ENCODE measurements at places on chromosomes 13 and 19.

DNA sequence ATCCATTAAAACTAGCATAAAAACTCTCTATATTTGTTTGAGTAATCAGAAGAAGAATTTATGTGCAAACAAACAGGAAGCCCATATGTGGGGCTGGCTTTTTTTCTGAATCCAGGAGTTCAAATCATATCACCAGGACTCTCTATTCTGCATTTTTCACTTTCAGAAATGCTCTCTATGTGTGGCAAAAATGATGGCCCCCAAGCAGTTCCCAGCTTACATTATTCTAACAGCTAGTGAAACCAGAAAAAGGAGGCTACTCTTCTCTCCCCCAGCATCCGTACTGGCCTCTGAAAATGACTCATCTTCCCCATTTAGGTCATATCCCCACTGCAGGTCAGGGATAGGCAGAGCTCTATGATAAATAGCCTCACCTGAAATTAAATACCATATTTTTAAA lies 20.4 kb downstream of the RBM26 start:
- no peak for DNase-seq

GRCh38 chr19:49788857-49789256 lies 22.1 kb downstream of the AP2A1 start:
- no peak for DNase-seq

- no peak for DNase-seq
Measured at GRCh38 chr13:113324398-113324797, 27.4 kb downstream of the LAMP1 start.

DNA sequence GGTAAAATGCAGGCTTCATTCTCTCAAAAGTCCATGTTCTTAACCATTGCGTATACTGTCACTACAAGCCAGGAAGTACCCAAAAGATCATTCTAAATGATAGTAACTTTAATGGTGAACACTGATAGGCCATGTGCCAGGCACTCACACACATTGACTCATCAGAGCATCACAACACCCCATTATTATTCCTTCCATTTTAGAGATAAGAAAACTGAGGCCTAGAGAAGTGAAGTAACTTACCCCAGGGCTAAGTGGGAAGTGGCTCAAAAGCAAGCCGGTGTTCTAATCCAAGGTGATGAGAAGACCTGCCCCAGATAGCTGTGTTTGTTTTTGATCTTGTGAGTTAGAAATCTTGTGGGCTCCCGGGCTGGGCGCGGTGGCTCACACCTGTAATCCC lies 1.4 kb upstream of the PHLDB3 start:
- no peak for DNase-seq

DNA sequence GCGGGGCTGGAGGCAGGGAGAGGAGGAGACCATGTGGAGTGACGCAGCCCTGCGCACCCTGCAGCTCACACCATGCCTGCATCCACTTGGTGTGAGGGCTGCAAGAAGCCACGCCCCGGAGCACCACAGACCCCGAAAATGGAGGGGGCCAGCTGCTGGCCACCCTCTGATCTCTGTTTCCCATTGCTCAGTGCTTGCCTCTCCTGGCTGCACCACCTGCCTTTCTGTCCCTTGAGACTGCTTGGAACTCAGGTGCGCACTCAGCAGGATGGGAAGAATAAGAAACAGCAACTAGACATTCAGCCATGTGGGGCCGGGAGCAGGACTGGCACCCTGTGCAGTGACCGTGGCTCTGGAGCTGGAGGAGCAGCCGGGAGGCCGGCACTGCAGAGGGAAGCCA lies 64.0 kb downstream of the ANKRD10 start:
- no peak for DNase-seq

DNA sequence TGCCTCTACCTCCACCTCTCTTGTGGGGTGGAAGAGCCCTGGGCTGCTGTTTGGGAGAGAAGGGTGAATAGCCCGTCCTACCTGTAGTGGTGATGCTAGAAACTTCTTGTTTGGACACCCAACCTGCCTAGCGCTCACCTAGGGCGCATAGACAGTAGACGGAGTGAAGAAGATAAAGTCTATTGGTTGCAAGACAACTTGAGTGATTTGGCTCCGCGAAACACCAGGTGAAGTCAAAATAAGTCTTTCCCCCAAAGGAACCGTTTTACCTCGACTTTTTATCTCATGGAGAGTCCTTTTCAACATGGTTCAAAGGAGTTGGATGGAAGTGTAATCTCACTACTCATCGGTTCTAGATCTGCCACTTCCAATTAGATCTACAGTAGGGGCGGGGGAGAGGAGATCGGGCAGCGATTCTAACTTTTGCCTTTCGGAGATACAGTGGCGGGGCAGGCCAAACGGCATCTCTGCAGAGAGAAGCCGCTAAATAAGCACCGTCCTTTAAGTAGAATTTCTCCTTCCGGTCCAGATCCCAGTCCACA lies 694 bp upstream of the ZIC5 start:
- no peak for DNase-seq

DNA sequence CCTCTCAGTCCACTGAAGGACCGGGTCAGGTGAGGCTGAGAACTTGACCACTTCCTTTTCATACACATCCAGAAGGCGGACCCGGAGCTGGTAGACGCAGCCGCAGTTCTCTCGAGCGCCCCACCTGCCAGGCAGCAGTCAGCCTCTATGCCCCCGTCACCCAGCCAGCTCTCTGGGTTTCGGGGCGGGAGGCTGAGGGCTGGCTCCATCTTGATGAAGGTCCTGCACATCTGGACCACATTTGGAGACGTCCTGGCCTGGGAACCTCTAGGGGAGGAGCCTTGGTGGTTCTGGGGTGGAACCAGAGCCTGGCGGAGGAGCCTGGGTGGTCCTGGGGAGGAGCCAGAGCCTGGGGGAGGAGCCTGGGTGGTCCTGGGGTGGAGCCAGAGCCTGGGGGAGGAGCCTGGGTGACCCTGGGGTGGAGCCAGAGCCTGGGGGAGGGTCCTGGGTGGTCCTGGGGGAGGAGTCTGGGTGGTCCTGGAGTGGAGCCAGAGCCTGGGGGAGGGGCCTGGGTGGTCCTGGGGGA lies 14.3 kb downstream of the MRPS12 start:
- DNase-seq: peak; percentile 32

GRCh38 chr13:36713887-36714286 lies 40.1 kb downstream of the SERTM1 start:
- no peak for DNase-seq

- no peak for DNase-seq
Measured at GRCh38 chr13:98254513-98254912, 77.4 kb upstream of the RNF113B start.

DNA sequence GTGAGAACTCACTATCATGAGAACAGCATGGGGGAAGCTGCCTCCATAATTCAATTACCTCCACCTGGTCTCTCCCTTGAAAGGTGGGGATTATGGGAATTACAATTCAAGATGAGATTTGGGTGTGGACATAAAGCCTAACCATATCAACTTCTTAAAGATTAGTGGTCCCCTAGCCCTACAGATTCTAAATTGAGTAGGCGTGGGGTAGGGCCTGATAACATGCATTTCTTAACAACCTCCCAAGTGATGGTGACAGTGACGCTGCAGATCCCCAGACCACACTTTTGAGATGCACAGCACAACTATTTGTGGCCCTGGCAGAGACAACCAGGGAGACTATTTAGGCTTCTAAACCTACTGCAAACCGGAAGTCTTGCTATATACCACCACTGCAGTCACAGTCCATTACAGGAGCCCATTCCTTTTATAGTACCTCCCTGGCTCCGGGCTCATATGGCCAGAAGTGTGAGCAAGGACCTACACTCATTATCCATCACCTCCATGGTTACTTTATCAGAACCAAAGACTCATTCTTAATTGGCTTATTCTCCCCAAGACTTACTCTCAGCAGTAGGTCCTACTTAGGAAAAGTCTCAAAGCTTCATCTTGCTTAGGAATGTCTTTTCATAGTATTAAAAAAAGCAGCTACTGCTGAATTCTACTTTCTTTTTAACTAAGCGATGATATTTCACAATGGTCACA lies 2.1 kb upstream of the DPY19L3 start:
- no peak for DNase-seq

DNA sequence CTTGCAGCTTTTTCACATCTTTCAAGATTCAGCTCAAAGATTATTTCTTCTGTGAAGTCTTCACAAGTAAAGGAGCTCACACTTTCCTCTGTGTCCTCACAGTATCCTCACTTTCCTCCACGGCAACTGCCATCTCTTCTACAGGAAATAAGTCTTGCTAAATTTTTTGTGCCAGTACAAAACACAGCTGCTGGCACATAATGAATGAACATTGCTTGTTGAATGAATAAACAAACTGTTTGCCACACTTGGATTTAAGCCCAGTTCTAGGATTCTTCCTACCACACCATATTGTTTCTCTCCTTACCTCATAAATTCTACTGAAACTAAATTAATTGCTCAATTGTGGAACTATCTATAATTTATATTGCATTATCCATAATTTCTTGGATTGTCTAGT lies 59.5 kb downstream of the RAP2A start:
- DNase-seq: no peak

DNA sequence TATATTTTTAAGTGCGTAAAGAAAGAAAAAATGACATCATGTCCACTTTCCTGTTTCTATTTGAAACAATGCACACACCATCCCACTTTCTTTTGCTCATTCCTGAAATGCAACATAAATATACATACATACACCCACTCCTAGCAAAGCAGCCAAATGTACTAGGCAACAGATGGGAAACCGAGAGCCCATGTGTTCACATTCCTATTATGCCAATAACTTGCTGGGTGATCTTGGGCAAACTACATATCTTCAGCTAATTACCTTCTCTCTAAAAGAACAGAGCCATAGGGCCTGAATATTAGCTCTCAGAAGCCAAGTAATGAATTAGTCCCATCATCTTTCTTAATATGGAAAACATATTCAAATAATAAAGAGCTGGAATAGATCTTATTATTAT lies 610.6 kb upstream of the ATXN8OS start:
- DNase-seq: no peak

GRCh38 chr13:28355822-28356371 lies 139.0 kb downstream of the FLT1 start:
- no peak for DNase-seq

DNA sequence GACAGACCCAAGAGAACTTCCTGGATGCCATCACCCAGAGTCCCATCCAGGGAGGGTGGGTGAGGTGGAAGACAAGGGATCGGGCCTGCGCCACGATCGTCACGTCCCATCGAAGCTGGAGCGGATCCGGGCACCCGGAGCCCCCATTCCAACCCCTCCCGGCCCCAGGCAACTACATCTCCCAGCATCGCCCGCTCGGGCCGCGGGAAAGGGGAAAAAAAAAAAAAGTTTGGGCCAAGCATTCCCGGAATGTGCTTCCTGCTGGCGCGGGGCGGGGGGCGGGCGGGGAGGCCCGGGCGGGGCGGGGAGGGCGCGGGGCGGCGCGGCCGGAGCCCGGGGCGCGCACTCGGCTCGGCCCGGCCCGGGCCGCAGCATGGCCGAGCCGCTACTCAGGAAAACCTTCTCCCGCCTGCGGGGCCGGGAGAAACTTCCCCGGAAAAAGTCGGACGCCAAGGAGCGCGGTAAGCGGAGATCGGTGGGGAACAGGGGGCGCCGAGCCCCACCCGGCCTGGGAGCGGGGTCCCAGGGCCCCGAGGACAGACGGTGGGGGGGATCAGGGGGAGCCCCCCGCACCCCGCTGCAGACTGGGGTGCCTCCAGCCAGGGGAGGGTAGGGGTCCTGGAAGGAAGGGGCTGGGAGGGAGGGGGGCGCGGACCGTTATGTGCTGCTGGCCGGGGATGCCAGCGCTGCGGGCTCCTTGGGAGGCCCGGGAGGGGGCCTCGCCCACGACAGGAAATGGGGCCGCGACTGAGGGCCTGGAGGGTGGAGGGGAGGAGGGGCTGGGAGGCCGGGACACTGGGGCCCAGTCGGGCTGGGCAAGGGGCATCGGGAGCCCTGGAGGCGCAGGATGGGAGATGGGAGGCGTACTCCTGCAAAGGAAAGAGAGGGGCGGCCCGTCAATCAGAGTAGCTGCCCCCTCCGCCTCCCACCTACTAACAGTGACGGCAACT lies at the start of gene SYDE1:
SYDE1 (plus strand) TSS at position 341 of the 950 bp plus-strand sequence; CDS start at position 374, 33 bp downstream.
- DNase-seq: no peak

DNA sequence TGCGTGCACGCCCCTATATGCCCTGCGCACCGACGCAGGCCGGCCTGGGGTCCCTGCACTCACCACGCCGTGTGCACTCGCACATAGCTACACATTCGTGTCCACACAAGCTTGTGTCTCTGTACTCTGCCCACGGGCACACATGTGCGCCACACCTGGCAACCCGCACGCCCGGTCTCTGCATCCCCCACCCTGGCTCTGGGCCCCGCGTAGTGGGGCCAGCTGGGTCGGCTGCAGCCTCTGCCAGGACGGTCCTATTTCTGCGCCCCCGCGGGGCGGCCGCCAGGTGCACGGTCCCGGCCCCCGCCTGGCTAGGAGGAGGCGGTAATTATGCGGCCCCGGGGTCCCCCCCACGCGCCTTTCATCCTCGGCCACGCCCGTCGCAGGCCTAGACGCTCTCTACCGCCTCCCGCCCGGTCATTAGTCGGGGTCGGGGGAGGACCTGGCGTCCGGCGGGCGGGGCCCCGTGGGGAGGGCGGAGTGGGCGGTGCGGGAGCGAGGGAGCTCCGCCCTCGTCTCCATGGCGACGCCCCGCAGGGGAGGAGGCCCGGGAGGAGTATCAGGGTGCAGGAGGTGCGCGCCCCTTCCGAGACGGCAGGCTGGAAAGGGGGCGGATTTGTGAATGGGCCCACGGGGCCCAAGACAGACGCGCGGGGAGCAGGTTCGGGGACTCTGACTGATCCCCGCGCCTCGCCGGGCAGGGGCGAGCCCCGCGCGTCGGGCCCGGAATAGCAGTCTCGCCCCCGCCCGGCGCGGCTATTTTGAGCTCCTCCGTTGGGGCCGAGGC lies 2.8 kb upstream of the CIRBP start:
- peak; percentile 37 for DNase-seq

DNA sequence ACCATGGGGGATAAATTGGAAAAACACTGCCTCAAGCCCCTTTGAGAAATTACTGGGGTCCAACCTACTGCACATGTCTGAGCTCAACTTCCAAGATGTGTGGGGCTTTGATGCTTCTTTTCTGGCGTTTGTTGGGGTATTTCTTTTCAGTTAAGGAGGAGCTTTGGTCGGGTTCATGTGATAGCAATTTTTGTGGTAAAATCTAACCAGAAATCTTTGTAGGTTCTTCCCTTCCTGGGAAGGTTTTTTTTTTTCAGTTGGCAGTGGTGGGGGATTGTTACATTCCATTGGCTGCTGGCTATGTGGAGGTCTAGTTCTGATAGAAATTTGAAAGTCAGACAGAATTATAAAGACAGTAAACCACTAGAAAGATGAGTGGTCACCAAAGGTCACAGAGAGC lies 327.8 kb downstream of the ATP8A2 start:
- DNase-seq: no peak

- DNase-seq: no peak
Measured at GRCh38 chr13:61144301-61144700, 271.3 kb downstream of the PCDH20 start.

DNA sequence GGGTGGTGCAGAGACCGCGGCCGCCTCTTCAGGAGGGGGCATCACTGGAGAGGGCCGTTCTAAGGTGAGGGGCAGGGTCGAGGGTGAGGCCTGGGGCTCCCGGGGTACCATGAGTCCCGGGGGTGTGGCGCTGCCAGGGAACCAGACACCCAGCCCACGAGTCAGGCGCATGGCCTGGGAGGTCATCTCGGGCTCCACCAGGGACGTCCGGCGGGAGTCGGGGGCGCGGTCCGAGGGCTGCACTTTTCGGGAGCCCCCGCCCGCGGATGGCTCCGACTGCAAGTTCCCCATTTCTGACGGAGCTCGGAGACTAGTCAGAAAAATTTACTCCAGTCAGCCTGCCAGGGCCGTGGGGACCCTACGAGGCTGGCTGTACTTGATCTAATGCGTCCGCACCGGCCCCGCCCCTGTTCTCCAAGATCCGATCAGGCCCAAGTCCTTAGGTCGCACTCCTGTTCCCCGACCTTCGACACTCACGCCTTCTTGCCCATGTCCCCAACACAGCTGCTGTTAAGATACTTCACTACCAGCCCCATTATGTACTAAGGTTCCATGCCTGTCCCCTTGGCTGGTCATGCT lies 774 bp downstream of the GGN start:
- no peak for DNase-seq

- DNase-seq: peak; percentile 25
Measured at GRCh38 chr19:48997972-48998371, 4.3 kb downstream of the RUVBL2 start.
